ENCODE measurements at places on chromosomes 16 and 17.

DNA sequence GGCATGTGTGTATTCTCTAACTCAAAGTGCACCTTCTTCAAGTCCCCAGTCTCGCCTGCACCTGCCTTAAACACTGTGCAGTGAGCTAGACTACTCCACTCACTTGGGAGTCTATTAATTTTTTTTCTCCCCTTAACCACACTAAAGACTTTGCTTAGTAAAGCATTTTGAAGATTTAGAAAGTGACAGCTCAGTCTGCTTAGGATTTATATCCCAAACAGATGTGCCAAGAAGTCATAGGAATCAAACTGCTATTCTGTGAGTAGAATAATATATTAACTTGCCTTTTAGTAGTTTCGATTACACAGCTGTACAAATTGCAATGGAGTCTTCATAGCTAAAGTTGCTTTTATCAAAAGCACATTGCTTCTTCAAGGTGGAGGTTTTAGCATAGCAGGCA lies 47.2 kb upstream of the MED13 start:
- DNase-seq, result no peak

DNA sequence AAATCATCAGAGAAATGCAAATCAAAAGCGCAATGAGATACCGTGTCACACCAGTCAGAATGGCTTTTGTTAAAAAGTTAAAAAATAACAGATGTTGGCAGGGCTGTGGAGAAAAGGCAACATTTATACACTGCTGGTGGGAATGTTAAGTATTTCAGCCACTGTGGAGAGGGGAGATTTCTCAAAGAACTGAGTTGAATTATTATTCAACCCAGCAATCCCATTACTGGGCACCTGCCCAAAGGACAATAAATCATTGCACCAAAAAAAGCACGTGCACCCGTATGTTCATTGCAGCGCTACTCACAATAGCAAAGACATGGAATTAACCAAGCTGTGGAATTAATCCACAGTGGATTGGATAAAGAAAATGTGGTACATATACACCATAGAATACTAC lies 204.7 kb downstream of the HS3ST4 start:
- no peak for DNase-seq

DNA sequence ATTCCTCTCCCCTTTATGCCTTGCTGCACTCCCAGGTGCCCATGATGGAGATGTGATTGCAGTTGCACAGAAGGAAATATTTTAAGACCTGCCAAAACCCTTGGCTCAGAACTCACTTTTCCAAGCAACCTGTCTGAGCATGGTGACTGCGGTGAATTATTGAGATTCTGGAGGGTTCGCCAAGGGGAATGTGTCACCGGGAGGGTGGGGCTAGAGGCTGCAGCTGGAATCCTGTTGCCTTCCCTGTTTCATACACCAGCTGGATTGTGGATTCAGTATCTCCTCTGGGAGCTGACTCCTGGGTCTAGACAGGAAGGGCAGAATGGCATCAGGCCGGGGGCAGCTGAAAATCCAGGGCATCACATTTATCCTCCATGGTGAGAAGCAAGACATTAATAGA lies 527.2 kb downstream of the TMEM114 start:
- no peak for DNase-seq

GRCh38 chr16:56164636-56165035 lies 26.7 kb upstream of the GNAO1 start:
- DNase-seq, result no peak

- DNase-seq, result no peak
Observed at GRCh38 chr16:54933281-54934011, 2.8 kb downstream of the IRX5 start.

DNA sequence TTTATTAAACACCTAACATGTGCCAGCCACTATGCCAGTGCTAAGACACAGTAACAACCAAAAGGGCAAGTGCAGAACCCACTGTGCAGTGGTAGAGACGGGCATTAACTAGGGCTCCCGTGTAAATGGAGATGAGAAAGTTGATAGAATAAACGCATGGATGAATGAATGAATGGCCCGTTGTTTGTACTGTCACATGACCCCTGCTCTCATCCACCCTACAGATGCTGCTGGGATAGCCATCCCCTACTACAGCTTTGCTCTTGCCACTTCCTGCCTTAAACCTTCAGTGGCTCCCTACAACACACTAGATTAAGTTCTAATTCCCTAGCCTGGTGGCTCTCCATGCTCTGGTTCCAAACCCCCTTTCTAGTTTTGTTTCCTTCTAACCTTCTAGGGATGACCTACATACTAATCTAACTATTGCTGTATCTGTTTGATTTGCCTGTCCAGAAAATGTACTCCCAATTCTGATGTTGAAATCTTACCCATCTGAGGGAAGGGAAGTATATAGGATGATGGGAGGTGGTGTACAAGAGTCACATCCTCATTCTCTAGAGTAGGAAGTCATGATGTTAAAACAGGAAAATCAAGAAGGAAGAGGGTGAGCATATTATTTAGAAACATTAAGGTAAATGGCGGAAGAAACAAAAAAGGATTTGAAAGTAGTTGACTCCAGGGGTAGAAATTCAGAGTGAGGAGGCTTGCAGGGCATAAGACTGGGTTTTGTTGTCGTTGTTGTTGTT lies 11.4 kb upstream of the TNRC6C start:
- no peak for DNase-seq

- DNase-seq, result no peak
Observed at GRCh38 chr16:5028950-5029475, 4.7 kb downstream of the NAGPA start.

GRCh38 chr16:59213952-59214351 lies 479.8 kb upstream of the GOT2 start:
- DNase-seq, result no peak

GRCh38 chr17:79950751-79951150 lies 84.9 kb downstream of the TBC1D16 start:
- DNase-seq, result no peak

- DNase-seq, result no peak
Observed at GRCh38 chr16:1084971-1085370, 11.1 kb downstream of the C1QTNF8 start.

GRCh38 chr17:76538281-76538931 lies 897 bp upstream of the CYGB start:
- DNase-seq, result no peak

- peak; percentile 54 for DNase-seq
Observed at GRCh38 chr17:46795379-46795952, 23.0 kb downstream of the WNT3 start.

DNA sequence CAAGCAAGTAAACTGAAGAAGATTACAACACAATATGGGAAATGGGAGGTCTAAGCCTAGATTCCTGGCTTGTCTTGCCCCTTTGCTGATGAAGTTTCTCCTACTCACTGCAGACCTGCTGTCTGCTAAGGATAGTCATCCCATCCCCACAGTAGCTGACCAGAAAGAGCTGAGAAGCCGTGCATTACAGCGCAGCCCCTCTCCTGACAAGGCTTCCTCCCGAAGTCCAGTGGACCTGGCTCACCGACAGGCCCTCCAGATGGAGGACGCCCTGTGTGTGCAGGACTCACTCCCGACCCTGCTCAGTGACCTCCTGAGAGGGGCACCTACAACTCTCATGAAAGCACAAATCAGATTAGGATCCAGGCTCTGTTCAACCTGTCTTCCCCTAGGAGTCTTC lies 35.4 kb downstream of the KIAA0753 start:
- no peak for DNase-seq

DNA sequence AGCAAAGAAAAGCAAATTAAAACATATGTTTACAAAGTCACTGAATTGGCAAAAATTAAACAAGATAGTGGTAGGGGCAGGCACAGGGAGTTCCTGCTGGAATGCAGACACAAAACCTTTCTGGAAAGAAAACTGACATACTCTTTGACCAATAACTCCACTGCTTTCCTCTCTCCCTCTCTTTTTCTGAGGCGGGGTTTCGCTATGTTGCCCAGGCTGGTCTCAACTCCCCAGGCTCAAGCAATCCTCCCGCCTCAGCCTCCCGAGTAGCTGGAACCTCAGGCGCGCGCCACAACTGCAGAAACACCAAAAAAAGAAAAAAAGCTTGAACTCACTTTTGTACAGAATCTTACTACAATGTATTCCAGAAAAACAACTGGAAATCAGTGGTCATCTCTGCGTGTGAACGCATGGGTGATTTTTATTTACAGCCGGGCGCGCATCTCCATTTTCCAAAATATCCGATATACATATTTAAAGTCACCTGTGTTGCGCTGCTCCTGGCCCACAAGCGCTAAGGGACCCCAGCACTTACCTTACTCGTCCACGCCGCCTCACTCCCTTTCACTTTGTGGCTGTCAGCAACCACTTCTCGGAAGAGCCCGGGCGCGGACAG lies 480 bp downstream of the TXNL4B start:
- peak; percentile 63 for DNase-seq

DNA sequence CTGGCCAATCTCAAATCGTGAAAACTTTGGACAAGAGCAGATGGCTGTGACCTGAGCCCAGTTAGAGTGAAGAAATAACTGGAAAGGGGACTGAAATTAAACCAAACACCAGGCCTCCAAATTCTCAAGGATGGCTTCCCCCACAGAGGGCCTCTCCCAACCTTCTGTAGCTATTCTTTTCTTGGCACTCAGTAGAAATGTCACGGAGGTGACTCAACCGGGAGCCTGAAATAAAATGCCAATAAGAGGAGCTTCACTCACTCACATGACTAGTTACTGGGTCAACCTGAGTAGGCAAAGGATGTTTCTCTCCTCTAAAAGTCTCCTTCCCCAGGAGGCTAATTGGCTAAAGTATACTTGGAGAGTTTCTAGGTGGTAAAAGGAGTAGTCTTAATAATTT lies 230.7 kb downstream of the MAF start:
- DNase-seq, result no peak

GRCh38 chr16:57041182-57042156 lies 50.9 kb upstream of the CPNE2 start:
- DNase-seq, result no peak

- DNase-seq, result no peak
Observed at GRCh38 chr17:67671493-67671892, 46.2 kb upstream of the NOL11 start.

DNA sequence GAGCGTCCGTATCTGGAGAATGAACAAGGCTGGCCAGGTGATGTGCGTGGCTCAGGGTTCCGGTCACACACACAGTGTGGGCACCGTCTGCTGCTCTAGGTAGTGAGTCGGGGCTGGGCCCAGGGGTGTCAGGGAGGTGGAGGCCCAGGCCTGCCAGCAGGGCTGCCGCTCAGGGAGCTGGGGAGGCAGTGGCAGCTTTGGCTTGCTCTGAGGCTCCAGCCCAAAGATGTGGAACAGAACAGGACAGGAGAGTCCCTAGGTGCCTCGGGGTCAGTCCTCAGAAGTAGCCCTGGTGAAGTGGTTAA lies 4.3 kb downstream of the TBL3 start:
- DNase-seq, result no peak

- peak; percentile 66 for DNase-seq
Observed at GRCh38 chr17:78316867-78317789, 42.7 kb downstream of the SOCS3 start.

- peak; percentile 26 for DNase-seq
Observed at GRCh38 chr16:4261557-4262172, 11.2 kb downstream of the TFAP4 start.

GRCh38 chr17:81346090-81346907 lies 49.0 kb upstream of the BAHCC1 start:
- peak; percentile 96 for DNase-seq

- DNase-seq, result no peak
Observed at GRCh38 chr16:11138022-11138768, 117.8 kb downstream of the SOCS1 start.

- DNase-seq, result no peak
Observed at GRCh38 chr17:48609033-48609432, 1.8 kb downstream of the HOXB7 start.

DNA sequence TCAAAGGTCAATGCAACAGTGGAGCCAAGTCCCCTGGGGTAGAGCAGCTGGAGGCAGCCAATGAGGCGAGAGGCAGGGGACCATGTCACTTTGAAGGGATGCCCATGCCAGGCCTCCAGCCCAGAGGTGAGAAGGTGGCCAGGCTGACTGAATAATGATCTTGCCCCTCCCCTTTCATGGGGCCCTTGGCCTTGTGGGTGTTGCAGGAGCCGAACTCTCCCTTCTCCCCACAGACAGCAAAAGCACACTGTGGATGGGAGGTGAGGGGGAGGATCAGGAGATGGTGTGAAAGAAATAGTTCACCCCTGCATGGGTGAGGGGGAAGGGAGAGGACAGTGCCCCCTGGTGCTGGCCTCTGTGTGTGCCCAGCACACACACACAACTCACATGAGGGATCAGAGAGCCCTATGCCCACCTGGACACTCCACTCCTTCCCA lies 15.8 kb upstream of the TBX21 start:
- DNase-seq, result no peak

- no peak for DNase-seq
Observed at GRCh38 chr17:57356719-57357391, 100.5 kb downstream of the MSI2 start.

DNA sequence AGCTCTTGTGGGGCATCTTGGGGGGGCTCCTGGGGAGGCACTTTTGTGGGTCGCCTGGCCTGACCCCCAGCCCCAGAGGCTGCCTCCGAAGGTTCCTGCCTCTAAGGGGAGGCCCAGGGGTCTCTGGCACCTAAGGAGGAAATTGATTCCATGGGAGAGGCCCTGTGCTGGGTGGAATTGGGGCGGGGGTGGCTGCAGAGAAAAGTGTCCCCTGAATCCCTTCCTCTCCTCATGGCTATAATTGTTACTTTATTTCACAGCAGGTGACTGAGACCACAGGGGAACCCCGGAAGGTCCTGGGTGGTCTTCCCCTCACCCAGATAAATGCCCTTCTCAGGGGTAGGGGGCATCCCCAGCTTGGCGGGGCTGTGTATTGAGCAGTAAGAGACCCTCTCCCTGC lies 3.1 kb downstream of the GLIS2 start:
- no peak for DNase-seq

DNA sequence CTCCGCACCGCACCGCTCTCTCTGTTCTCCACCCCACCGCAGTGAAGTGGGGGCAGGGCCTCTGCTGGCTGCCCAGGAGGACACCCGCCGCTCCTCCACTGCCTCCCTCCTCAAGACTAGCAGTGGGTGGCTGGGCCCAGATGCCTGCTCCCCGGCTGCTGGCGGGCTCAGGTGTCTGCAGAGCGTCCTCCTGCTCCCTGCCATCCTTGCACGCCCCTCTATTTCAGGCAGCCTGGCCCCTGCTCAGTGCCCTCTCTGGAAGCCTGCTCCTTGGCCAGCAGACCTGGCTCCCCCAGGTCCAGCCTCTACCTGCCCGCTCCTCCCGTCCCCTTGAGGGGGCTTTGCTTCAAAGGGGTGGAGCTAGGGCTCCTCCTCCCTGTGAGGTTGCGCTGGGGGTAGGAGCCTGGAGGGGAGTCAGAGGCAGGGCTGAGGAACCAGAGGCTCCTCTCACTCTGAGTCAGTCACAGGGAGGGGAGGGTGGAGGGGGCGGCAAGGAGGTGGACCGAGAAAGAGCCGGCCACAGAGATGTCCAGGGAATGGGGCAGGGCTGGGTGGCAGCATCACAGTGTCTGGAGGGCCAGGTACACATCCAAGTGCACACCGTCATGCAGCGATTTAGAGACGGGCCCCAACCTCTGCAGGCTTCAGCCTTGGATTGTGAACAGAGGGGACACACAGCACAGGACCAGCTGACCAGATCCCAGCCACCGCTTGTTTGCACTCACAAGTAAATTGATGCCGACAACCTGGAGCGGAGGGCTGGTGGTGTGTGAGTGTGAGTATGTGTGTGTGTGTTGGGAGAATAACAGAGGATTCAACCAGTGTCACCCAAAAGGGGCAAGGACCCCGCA lies 9.8 kb upstream of the TMEM92 start:
- no peak for DNase-seq

Data from HepG2 (cell line).